SIG-M5 (cell line): ENCODE measurements at places on chromosomes 3 and 15.

DNA sequence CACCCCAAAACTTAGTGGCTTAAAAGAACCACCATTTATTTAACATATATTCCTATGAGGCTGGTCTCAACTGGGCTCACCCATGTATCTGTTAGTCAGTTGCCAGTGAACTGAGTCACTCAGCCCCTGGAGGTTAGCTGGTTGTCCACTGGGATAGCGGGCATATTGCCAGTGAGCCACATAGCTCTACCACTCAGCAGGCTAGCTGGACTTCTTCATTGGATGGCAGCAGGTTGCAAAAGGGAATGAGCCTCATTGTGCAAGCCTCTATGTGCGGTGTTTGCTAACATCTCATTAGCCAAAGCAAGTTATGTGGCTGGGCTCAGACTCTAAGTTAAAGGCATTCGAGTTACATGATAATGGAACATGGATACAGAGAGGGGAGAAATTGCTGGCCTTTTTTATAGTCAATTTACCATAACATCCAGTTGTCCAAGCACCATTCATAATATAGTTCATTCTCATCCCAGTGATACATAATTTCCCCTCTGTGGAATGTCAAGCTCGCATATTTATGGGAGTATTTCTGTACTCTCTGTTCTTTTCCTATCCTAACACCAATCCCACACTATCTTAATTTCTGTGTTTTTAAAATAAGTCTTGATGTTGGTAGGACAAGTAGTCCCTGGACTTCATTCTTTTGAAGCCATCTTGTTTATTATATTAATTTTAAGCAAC is 8.7 kb downstream of the BTD start:
- no peak for DNase-seq

- peak; percentile 64 for DNase-seq
Observed at GRCh38 chr3:53109891-53110771, 20.1 kb downstream of the RFT1 start.

DNA sequence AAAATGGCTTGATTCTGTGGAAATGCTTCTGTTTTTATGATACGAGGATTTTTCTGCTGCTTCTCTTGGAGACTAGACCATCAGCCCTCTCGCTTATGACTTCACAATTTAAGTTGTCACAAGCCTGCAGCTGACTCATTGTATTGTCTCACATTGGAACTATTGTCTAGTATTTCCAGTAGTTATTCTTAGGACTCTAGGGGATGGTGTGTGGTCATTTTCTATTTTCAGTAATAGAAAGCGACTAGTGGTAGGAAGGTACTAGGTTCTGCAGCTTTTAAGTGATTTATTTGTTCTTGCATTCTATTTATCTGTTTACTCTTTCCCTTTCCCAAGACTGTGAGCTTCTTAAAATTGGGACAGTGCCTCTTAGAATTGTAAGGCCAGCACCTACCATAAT is 66.3 kb upstream of the CRTC3 start:
- DNase-seq, result no peak

DNA sequence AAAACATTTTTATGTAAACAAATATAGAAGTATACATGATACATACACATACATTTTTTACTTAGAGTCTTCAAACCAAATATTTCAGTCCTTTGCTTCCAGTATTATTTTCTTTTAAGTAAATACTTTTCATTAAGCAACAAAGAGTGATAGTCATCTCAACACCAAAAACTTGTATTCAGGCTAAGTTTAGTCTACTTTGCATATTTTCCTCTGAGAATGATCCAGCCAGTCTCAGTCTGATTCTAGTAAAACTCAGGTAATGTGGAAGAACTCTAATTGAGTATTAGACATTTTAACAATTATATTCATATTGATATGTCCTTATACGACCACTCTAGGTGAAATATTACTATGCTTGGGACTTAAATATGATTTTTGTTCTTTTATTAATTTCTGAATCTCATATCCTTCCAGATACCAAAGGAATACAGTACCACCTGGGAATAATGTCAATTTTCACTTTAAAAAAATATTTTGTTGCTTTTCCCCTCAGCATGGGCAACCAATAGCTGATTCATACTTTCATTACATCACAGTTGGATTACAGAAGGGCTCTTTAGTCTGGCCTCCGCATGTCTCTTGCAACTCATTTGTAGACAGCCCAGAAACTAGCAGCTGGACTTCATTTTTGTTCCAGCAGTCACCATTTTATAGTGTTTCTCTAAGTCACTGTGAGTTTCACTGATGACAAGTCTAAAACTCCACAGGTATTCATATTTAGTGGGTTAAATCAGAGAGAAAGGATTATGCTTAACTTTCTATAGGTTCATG is 390.4 kb downstream of the ZBTB20 start:
- no peak for DNase-seq

DNA sequence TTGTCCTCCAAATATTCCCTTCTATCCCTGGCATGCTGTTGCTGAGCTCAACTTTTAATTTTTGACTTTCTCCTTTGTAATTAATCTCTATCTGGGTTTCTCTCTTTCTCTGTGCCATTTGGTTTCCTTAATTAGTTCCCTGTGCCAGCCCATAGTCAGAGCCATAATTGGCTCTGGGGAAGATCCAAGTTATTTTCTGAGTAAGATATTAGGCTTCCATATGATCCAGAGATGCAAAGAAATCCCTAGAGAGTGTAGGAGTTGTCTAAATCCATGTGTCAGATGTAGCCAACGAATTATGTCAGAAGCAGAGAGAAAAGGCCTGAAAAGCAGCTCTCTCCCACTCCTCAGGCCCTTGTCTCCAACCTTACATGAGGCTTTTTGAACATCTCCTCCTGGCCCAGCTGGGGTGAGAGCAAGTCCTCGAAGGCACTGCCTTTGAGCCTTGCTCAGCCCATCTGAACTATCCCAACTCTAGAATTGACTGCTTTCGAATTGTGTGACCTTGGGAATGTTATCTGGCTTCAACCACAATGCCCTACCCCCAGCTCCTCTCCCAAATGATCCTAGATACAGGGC is 46.4 kb downstream of the MOBP start:
- DNase-seq, result no peak

DNA sequence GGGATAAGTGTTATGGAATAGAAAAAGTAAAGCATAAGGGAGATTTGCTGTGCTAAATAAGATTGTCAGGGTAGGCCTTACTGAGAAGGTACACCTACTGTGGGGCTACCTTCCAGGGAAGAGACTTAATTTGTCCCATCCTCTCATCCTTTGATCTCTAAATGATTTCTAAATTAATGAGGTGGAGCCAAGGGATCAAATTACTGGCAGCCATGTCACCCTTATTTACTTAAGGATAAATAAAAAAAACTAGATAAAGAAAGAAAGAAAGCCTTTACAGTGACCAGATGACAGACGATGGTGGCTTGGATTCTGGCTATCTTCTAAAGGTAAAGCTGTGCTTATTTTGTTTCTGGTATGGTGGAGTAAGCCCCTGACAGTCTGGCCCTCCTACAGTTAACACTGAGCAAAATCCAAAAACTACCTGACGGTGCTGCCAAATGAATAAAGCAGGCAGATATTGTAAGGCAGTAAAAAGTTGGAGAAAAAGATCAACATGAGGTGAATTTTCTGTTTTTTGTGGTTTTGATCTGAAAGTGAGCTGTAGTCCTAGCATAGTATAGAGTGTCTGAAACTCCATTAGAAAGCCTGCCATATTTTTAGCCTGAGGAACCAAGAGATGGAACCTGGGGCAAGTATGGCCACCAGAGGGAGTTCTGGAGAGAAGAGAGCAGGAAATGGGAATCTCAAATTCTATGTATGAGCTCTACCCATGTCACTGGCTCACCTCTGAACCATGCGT is 285.1 kb upstream of the MANF start:
- DNase-seq, result no peak

DNA sequence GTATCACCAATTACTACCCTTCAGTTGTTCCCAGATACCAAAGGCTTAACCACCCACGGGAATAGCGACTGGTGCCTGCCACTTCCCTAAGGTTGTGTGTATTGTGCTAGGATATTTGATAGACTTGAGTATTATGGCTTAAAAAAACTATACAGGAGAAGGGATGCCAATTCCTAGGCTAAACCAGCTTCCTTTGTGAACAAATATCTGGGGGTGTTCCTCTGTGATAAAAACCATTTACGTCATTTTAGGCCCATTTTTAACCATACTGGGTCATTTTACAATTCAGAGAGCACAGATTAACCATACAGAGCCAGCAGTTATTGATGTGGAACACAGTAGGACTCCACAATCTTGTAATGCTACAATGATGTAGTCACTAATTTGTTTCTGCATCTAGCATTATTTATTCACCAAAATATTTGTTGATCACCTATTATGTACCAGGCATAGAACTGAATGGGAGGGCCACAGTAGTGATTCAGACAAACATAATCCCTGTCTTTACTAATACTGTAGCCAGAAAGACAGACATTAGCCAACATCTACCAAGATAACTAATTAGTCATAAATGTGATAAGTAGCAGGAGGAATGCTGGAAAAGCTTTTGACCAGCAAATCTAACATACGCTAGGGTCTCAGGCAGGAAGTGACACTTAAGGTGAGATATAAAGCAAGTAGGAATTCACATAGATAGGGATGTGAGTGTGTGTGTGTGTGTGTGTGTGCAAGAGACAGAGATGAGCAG is 184.8 kb downstream of the MECOM start:
- DNase-seq, result no peak

- DNase-seq, result no peak
Observed at GRCh38 chr3:177350121-177350520, 152.8 kb upstream of the TBL1XR1 start.

GRCh38 chr3:111070772-111071256 is 802 bp upstream of the NECTIN3 start:
- DNase-seq, result no peak

GRCh38 chr15:89836267-89837133 is 21.8 kb upstream of the ANPEP start:
- DNase-seq, result no peak

GRCh38 chr15:40756938-40757337 is 1.9 kb upstream of the RMDN3 start:
- no peak for DNase-seq

DNA sequence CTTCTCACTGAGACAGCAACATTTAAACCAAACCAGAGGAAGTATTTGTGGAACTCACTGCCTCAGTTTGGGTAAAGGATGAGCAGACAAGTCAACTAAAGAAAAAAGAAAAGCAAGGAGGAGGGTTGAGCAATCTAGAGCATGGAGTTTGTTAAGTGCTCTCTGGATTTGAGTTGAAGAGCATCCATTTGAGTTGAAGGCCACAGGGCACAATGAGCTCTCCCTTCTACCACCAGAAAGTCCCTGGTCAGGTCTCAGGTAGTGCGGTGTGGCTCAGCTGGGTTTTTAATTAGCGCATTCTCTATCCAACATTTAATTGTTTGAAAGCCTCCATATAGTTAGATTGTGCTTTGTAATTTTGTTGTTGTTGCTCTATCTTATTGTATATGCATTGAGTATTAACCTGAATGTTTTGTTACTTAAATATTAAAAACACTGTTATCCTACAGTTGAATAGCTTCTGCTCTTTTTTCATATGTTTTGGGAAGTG is 23.3 kb downstream of the CLDN18 start:
- DNase-seq, result no peak

GRCh38 chr15:33586786-33587697 is 276.3 kb downstream of the RYR3 start:
- no peak for DNase-seq

DNA sequence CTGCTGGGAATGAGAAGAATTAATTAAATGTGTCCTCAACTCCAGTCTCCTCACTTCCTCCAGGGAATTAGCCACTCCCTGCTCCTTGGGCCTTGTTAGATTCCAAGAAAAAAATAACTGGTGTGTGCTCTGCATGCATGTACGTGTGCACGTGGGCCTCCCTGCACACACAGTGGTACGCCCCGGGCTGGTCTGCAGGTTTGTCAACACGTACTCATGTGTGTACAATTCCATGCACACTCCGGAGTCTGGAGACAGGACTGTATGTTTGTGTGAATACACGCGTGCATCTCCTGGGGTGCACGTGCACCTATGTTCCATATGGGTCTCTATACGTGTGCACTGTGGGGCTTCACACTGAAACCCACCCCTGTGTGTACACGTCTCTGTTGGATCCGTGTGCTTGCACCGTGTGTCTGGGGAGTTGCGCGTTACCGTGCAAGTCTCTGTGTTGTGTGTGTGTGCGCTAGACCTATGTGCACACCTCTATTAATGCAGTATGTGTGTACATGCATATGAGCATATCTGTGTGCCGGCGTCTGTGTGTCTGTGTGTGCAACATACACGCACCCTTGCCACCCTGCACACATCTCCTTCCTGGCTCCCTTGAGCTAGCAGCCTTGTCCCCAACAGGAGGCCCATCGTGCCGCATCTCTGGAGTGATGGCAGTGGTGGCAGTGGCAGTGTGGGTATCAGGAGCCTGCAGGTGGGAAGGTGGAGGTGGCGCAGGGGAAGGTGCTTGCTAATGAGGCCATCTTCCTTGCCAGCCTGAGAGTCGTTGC is 210.1 kb downstream of the TBC1D2B start:
- no peak for DNase-seq

GRCh38 chr3:127846576-127846975 is 24.3 kb upstream of the MGLL start:
- no peak for DNase-seq

- no peak for DNase-seq
Observed at GRCh38 chr3:181384970-181385369, 326.8 kb upstream of the SOX2 start.

DNA sequence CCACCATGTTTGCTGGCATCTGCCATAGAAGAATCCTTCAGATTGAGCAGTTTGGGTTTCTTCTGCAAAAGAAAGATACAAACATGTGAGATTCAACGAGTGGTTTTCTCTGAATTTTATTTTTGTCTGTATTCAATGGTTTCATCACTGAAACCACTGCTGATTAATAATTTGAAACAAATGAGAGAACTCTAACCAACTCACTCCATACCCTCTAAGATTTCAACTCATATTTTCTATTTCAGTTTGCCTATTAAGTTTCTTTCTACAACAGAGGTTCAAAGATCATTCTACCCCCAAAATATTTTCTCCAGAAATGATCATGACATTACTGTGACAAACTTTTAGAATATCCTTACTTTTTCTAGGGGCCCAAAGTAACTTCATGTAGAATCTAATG is 38.7 kb upstream of the MAN2C1 start:
- no peak for DNase-seq

DNA sequence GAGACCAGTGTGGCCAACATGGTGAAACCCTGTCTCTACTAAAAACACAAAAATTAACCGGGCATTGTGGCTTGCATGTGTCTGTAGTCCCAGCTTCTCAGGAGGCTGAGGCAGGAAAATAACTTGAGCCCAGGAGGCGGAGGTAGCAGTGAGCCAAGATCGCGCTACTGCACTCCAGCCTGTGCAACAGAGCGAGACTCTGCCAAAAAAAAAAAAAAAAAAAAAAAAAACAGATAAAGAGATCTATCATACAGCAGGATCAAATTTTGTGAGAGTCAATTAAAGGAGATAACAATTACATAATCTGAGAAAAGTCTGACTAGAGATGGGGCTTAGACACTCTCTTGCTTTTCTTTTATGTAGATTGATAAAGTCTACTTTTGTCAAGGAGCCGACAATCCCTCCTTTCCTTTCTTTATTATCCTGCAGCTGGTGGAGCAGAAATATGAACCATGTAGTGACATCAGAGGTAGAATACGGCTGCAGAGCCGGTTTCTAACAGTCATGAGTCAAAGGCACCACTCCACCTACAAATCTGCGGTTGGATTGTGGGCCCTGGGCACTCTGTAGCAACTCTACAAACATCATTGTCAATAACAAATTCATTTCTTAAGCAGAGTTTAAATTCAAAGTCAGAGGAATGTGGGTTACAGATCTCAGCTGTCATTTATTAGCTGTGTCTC is 9.0 kb downstream of the C2CD4A start:
- no peak for DNase-seq

- no peak for DNase-seq
Observed at GRCh38 chr3:192919901-192920300, 2.2 kb upstream of the MB21D2 start.
